Nephron progenitor cell (in vitro differentiated cells): ENCODE measurements at places on chromosomes 13 and 19.

DNA sequence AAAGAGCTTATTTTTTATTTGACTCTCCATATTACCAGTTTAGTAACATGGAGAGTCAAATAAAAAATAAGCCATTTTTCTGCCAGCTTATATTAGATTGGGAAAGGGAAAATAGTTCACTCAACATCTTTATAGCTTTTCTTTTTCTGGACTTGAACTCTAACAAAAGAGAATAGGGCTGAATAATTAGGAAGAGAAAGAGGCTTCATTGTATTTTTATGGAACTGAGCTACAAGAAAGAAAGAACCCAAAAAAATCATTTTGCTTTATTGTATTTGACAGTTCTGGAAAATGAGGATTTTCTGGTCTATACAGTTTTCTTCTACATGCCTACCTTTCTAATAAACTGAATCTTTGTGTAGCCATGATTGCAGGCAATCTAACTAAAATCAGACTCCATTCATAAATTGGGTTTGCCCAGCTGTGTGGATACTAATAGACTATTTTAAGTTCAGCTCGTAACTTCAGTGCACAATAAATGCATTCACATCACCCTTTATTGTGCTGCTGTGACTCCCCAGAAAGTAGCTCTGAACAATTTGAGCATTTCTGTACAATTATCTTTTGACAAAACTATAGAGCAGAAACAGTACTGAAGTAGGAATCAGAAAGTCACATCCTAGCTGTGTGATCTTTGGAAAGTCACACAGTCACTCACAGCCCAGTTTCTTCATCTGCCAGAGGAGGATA is 115.3 kb downstream of the STOML3 start:
- no peak for DNase-seq

- no peak for DNase-seq
These were observed 24.1 kb upstream of the PTPRS start for GRCh38 chr19:5364674-5365073.

- no peak for DNase-seq
These were observed 15.6 kb upstream of the PROZ start for GRCh38 chr13:113142876-113143275.

GRCh38 chr13:112720814-112721197 is 31.0 kb downstream of the ATP11A start:
- DNase-seq = no peak

DNA sequence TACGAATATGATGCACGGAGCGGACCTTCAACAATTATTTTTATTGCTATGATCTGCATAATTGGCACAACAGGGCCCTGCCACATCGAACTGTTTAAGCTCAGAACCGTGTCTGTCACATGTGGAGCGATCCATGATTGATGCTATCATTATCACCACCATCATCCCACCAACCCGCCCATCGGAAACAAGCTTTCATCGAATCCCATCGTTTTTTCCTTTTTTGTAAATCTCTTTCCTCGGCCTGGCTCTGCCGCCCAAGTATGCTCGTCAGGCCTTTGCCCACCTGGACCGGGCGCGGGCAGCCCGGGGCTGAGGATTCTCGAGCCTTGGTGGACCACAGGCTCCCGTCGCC is 533 bp upstream of the DCAF15 start:
- no peak for DNase-seq

GRCh38 chr13:21371011-21371410 is 88.1 kb downstream of the ZDHHC20 start:
- DNase-seq = no peak

DNA sequence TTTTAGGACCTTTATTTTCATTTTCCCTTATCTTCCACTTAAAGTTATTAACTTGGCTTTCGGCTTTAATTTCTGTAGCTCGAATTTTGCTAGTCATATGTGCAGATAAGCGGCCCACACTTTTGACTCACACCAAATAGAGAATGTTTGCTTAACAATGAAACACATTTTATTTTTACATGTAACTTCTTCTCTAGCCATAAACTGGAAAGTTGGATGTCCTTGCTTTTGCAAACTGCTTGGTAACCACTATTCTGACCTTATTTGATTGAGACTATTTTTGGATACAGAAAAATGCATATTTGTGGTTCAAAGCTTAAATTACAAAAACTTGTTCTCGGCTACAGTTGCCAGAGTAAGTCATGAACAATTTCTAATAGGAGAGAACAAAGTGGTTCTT is 600.0 kb downstream of the KCTD12 start:
- no peak for DNase-seq

DNA sequence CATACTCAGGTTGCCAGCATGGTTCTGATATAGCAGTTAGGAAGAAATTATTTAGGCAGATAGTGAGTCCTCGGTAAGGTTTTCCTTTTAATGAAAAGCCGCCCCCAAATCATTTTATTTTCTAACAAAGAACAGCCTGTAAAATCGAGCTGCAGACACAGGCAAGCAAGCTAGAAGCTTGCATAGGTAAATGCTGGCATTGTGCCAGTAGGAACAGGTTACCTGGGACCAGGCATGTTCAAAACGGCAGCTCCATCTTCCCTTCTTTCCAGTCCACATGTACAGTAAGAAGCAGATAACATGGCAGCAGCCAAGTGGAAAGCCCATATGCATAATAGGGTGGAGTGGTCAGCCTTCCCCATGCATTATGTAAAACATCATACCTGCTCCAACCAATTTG is 71.1 kb downstream of the UGGT2 start:
- no peak for DNase-seq

- DNase-seq = no peak
These were observed 47.4 kb upstream of the UBAC2 start for GRCh38 chr13:99153219-99153618.

- no peak for DNase-seq
These were observed 559 bp upstream of the RPL21 start for GRCh38 chr13:27250833-27251165.

DNA sequence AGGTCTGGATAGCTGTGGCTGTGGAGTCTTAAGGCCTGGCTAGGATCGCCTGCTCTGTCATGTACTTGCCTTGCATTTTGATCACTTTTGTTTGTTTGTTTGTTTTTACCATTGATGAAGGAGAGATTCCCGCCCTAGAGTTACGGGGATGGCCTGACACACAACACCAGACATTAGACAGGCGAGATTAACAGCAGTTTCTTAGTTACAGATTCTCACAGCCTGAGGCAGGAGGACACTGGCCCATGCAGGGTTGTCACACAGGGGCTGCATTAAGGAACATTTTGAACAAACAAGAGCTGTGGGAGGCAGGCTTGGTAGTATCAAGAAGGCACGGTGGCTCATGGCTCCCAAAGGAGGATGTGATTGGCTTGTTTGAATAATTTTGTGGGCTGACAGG is 291.8 kb downstream of the HS6ST3 start:
- no peak for DNase-seq
